ENCODE measurements at places on chromosomes 12 and 14.

DNA sequence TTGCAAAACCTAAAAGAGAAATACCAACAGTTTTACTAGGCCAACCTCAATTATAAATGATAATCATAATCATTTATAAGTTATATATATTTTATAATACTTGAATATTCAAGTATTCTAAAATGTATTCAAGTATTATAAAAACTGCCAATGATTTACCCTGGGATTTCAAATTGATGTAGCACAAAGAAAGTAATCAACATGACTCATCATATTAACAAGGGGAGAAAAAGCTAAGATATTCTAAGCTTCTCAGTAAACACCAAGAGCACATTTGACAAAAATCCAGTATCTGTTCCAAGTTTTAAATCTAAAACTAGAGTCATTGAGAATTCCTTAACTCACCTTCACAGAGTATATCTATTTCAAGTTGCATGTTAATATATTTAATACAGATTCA lies 56.1 kb downstream of the CAPZA3 start:
- no peak for DNase-seq

- DNase-seq = no peak
These were observed 941 bp upstream of the PPP1CC start for GRCh38 chr12:110743571-110744093.

DNA sequence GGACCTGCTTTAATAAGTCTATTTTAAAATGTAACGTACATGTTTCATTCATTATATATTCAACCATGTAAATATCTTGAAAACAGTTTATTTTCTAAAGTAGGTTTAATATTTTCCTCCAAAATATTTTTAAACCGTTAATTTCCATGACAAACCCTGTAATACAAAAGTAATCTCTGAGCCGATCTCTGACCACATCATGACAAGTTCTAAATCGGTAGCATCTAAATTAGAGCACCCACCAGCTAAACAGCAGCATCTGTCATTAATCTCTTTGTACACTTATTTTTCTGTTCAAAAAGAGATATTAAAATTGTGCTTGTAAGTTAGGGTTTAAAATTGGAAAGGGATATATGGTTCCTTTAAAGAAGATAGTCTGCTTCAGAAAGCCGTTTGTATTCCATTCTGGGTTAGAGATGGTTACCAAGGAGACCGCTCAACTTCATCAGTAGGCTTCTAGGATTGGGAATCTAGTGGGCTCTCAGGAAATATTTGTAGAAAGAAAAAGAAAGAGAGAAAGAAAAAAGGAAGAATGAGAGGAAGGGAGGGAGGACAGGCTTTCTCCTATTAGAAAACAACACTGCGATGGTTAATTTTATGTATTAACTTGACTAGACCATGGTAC lies 232.5 kb upstream of the FOXN3 start:
- no peak for DNase-seq

GRCh38 chr14:99026471-99026870 lies 245.5 kb downstream of the BCL11B start:
- no peak for DNase-seq

GRCh38 chr12:70920251-70920851 lies at the start of gene PTPRR:
PTPRR (minus strand) TSS chr12:70920738; CDS start chr12:70920390, 348 bp downstream.
- no peak for DNase-seq

GRCh38 chr14:42299692-42300091 lies 693.0 kb downstream of the LRFN5 start:
- no peak for DNase-seq

GRCh38 chr14:104970231-104971068 lies 7.7 kb downstream of the AHNAK2 start:
- no peak for DNase-seq

- DNase-seq = no peak
These were observed 166.2 kb downstream of the CHST11 start for GRCh38 chr12:104622928-104623327.

DNA sequence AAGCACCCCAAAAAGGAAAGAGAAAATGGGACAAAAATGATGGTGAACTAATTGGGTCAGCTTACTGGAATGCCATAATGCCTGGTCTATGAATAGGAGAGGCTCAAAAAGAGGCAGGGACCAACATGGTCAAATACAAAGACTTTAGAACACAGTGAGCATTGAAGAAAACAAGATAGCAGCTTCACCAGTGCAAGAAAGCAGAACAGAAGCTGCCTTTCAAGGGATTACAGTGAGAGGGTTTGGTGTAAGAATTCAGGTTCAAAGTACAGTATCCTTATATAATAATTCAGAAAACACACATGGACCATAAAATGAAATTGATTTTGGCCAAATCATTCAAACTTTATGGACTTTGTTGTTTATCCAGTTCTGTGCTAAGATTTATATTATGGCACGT lies 162.1 kb downstream of the NAV3 start:
- DNase-seq = no peak
